ENCODE measurements at places on chromosomes 2 and 18.
A peak's percentile ranks its signal among the peaks of the same experiment; 100 is the strongest.

GRCh38 chr2:128628206-128628605 is 309.5 kb upstream of the HS6ST1 start:
- DNase-seq, result no peak

DNA sequence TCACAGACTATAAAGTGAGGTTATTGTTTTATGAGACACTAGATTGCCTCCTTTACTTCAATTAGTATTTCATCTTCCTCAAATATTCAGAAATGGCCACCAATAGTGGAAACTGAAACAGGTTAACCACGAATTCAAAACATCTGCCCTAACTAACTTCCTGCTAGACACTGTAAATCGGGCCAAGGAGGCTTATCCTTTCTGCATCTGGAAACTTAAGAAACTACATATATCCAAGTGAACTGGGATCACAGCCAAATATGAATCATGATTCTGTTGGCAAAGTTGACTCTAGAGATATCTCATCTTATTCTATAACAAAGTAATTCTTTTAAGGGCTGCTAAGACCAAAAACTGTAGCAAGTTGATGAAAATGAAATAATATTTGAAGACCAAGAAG is 136.6 kb upstream of the ZC3H15 start:
- DNase-seq, result peak; percentile 97

- no peak for DNase-seq
These were observed 823.2 kb upstream of the ID2 start for GRCh38 chr2:7858624-7859023.

- DNase-seq, result no peak
These were observed 26.9 kb downstream of the LOXHD1 start for GRCh38 chr18:46630160-46630559.

DNA sequence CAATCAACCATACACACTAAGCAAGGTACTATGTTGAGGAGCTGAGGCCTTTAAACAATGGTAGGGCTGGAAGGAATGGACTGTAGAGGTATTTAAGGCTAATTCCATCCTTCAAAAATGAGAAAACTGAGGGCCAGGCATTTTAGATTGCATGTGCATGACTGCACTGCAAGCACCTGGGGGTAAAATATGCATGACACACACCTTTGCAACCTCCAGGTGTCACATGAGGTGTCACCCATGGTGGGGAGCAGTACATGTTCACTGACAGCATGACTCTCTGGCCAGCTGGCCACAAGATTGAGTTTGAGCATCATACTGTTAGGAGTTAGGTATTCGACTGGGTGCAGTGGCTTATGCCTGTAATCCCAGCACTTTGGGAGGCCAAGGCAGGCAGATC is 182.8 kb downstream of the ZBTB7C start:
- DNase-seq, result no peak

- no peak for DNase-seq
These were observed 177.2 kb upstream of the CRIM1 start for GRCh38 chr2:36178384-36178783.

DNA sequence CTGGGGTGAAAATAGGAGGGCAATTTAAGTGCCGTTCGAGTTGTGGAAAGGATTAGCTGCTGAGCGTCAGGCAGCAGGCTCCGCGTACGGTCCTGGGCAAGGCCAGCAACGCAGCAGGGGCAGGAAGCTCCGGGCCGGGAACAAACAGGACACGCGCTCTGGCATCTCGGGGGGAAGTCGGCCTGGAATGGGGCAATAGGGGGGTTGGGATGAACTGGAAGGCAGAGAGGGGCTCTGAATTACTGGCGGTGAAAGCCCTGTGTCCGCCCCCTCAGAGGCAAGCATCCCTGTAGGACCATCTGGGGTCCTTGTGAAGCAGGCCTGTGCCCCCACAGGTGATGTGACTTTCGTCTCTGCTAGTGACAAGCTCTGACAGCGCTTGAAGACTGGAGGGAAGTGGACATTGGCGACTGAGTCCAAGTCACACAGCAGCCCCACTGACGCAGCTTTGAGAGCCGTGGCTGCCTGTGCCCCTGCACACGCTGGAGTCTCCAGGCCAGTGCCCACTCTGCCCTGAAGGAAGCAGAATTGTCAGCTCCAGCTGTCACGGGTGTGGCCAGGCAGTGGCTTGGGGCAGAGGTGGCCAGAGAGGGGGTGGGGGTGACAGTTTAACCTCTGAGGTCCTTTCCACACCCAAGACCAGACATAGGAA is 22.3 kb downstream of the GPR35 start:
- DNase-seq, result no peak

GRCh38 chr2:102473631-102474030 is 605 bp downstream of the SLC9A4 start:
- no peak for DNase-seq

- peak; percentile 73 for DNase-seq
These were observed 200.4 kb downstream of the INO80D start for GRCh38 chr2:205885492-205886099.

- peak; percentile 7 for DNase-seq
These were observed 78.0 kb upstream of the HNMT start for GRCh38 chr2:137886083-137886831.

DNA sequence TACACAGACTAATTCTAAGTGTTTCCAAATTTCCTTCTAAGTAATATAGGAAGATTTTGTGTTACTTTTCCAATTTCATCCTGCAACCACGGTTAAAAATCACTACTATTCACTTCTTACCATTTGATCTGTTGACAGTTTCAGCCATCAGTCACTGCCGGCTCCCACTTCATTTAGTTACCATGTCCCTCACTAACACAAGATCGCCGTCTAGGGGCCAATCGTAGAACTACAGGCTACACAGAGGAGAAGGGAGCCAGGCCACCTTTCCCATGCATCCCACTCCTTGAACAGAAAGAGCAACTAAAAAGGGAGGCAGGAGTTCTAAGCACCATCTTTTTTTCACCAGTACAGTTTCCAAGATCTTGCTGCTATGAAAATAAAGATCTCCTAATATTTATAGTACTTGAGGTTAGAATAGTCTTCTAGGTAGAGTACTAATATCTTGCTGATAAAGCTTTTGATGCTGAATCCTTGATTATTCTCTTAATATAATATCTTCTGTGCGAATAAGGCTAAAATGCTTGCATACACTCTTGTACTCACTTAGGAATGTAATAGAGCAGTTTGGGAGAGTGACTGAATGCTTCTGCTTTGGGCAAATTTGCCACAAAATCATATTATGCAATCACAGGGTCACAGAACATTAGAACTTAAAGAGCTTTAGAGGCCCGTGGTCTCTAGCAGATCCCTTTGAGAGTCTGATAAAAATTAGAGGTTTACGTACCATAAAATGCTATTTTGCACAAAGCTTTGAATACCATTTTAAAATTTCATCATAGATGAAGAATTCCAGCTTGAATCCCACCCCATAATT is 39.5 kb upstream of the CYP1B1 start:
- peak; percentile 77 for DNase-seq

- DNase-seq, result no peak
These were observed 73.9 kb upstream of the RPL31 start for GRCh38 chr2:100928235-100928634.

DNA sequence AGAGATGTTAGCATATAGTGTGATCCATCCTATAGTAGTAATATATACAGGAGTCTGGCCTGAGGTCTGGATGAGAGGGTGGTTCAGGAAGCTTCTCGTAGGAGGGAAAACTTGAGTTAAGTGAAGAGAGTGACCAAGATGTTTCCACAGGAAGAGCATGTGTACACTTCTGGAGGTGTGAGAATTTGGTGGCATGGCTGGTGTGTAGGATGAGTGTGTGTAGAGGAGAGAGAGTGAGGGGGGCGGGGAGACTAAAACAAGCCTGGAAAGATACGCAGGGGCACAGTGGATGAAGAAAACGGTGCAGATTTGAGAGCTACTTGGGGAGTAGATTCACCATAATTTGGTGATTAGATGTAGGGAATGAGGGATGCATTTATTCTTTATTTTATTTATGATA is 43.5 kb upstream of the CTLA4 start:
- DNase-seq, result no peak

GRCh38 chr18:74399091-74399887 is 57.8 kb downstream of the DIPK1C start:
- DNase-seq, result no peak

- DNase-seq, result no peak
These were observed 102.0 kb upstream of the PPP1CB start for GRCh38 chr2:28649481-28650265.

DNA sequence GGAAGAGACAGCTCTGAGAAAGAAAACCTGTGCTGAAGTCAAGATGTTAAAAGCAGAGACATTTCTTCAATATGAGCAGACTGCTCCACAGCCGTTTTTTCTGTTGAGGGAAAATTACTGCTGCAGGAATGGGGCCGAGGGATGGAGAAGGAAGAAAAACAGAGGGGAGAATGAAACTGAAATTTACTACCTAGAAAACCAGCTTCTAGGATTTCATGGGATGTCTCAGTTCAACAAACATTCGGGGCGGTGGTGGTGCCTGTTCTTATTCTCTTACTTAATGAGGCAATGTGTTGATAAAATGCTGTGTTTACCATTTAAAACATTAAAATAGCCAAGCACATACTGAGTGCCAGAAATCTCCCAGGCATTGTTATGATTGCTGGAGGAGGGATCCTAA is 557.1 kb upstream of the MEX3C start:
- DNase-seq, result no peak

- peak; percentile 95 for DNase-seq
These were observed 26.0 kb downstream of the CTAGE1 start for GRCh38 chr18:22391407-22392345.

DNA sequence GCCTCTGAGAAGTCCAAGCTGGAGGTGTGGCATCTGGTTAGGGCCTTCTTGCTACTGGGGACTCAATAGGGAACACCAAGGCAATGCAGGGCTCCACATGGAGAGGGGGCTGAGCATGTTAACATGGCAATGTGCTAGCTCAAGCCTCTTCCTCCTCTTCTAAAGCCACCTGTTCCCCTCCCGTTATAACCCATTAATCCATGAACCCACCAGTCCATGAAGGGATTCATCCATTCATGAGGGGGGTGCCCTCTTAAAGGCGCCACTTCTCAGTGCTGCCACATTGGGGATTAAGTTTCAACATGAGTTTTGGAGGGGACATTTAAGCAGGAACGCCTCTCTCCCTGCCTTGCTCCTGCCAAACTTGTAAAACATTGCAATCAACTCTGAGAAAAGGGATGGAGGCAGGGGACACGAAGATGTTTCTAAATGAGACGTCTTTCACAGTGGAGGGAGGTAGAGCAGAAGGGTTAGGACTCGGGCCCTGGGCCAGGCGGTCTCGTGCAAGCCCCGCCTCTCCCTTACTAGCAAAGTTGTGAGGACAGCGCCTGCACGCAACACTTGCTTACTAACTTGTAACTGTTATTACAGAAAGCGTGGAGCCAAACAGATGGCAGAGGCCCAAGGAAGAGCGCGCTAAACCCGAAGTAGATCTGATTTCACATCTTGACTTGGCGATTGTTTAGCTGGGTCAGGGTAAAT is 118.2 kb upstream of the ZNF516 start:
- no peak for DNase-seq

DNA sequence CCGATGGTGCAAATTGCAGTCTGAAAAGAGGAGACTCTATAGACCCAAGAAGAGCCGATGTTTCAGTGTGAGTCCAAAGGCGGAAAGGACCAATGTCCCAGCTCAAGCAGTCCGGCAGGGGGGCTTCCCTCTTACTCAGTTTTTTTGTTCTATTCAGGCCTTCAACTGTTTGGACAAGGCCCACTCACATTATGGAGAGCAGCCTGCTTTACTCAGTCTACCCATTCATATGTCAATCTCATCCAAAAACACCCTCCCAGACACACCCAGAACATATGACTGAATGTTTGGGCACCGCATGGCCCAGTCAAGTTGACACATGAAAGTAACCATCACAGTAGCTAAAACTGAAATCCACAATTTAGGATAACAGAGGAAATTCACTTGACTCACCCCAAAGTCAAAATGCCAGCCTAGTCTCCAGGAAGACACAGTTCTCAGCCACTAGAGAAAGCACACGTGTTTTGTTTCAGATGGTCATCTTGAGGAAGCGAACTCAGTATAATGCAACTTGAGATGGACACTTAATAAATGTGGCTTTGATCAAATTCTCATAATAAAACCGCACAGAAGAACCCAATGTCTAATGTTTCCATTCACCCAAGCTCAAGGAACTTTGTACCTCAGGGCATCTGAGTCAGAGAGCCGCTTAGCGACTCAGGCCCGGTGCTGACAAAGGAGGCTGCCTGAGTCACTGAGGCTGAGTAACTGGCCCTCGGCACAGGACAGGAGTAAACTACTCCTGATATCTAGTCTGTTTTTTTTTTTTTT is 2.4 kb downstream of the FHL2 start:
- peak; percentile 91 for DNase-seq

GRCh38 chr2:70668911-70669310 is 99.1 kb downstream of the ADD2 start:
- DNase-seq, result no peak

DNA sequence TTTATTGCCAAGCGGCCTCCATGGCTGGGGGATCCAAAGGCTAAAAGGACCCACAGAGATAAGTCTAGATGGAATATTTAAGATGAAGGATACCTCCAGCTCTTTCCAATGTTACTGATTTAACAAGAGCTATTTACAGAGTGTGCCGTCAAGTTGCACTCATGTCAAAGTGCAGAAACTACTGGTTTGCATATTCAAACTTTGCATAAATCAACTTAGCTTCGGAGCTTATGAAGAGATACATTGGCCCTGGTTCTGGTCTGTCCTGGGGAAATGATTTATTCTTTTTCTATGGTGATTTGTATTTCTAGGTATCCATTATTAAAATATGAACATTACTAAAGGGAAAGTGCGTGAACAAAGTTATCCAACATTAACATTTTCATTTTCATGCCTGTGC is 14.4 kb upstream of the MYO5B start:
- no peak for DNase-seq

DNA sequence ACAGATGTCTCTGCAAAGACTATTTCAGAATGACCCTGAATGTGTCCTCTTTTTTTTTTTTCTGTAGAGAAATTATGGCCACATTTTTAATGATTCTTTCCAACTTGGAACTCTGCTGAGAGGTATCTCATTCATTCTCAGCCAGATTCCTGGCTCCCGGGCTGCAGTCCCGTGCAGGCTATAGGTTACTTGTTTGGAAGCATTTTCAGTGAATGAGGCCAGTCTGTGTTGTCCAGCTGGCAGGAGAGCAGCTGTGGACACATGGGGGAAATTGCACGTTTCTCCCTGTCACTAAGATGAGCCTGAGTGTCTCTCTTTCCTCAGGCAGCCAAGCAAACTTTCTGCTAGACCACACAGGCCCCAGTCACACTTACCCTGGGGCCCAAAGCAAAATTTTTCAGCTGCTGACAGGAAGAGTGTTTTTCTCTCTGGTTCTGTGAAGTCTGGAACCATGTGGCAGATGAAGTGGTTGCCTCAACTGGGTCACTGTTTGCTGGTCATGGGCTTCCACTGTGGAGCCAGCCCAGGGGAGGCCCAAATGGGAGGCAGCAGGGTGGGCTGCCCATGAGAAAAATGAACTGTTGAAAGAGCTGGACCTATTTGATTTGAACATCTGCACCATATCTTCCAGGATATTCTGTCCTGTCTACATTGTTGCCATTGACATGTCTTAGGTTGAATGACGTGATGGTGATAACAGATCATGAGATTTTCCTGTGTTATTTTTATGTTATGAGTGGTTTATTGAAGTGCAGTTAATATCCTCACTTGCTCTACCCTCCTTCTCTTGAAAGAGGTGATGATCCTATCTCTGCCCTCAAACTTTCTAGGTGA is 431.2 kb downstream of the LPIN1 start:
- DNase-seq, result no peak

- no peak for DNase-seq
These were observed 306.6 kb upstream of the SOX11 start for GRCh38 chr2:5385596-5385995.

Measured in amniotic epithelial cell (primary cell).